OCI-LY7 (cell line): ENCODE measurements at places on chromosomes 7 and 10.

GRCh38 chr7:114885836-114886235 is 36.1 kb upstream of the MDFIC start:
- no peak for DNase-seq

DNA sequence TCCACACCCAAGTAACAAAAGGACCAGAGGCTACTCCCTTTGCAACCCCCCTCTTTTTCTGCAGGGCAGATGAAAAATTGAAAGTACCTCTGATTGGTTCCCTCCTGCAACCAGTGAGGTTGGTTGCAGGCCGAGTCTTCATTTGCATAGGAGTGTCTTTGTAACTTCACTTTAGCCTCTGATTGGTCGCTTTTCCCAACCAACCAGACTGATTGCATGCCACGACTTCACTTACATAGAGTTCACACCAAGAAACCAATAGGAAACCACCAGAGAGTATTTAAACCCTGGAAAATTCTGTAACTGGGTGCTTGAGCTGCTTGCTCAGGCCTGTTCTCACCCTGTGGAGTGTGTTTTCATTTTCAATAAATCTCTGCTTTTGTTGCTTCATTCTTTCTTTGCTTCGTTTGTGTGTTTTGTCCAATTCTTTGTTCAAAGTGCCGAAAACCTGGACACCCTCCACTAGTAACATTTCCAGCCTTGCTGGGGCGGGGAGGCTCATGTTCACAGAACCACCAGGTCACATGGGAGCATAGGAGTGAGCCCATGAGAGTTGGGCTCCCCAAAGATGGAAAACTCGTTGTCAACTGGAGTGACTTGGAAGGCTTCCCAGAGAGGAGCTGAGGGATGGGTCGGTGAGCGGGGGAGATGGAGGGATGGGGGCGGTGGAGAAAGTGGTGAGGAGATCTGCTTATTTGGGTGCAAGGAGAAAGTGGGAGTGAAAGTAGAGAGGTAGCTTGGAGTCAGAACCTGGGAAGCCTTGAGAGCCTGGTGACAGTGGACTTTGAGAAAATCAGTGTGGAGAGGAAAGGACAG is 223.6 kb downstream of the GFRA1 start:
- no peak for DNase-seq

DNA sequence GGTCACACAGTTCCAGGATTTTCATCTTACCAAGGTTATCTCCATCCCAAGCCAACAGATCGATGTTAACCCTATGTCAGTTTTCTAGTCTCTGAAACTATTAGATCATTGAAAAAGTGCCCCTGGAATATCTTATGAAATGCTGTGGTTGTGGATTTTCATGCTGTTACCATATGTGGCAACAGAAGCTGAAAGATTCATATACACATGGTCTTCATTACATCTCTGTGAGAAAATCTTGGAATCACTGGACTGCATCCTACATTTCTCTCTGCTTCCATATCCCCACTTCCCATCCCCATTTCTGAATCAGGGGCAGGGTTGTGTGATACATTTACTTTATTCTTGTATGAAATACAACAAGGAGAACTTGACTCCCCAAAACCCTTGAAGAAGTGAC is 146.1 kb downstream of the SLC16A9 start:
- no peak for DNase-seq

- DNase-seq = no peak
These were observed 239.9 kb downstream of the CAMK1D start for GRCh38 chr10:12589291-12589690.

DNA sequence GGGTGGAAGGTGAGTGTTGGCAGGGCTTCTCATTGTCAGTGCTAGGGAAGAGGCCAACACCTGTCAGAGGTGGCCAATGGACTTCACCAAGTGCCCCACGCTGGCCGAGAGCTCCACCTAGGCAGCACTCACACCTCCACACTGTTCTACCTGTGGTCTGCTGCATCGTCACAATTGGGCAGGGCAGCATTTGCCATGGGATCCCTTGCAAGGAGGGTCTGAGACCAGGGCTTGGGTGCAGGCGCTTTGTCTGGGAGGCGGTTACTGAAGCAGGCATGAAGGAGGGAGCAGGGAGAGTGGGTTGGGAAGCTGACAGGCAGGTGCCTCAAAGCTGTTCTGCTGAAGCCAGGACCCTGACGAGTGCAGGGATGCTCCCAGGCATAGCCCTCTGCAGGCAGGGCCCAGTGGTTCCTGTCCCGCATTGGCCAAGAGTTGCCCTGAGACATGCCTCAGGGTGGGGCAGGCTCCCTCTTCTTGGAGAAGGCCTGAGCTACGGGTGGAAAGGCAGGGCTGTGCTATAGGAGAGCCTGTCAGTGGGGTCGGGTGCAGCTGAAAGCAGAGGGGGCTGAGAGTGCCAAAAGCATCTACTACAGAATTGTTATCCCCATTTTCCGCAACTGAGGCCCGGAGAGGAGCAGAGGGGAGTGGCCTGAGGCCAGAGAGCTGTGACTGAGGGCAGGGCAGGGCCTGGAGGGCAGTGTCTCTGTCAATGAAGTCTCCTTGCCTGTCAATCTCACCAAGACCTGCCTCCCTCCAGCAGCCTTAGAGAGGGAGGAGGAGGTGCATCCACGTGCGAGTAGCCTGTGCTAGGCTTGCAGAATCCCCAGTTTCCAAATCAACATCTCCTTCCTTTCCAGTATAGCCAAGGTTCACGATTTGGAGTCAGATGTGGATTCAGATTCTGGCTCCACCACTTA is 4.0 kb downstream of the RBP3 start:
- DNase-seq = no peak

- no peak for DNase-seq
These were observed 67.9 kb downstream of the CDK1 start for GRCh38 chr10:60846173-60846572.

- DNase-seq = no peak
These were observed 89.6 kb upstream of the IFRD1 start for GRCh38 chr7:112360681-112361080.

DNA sequence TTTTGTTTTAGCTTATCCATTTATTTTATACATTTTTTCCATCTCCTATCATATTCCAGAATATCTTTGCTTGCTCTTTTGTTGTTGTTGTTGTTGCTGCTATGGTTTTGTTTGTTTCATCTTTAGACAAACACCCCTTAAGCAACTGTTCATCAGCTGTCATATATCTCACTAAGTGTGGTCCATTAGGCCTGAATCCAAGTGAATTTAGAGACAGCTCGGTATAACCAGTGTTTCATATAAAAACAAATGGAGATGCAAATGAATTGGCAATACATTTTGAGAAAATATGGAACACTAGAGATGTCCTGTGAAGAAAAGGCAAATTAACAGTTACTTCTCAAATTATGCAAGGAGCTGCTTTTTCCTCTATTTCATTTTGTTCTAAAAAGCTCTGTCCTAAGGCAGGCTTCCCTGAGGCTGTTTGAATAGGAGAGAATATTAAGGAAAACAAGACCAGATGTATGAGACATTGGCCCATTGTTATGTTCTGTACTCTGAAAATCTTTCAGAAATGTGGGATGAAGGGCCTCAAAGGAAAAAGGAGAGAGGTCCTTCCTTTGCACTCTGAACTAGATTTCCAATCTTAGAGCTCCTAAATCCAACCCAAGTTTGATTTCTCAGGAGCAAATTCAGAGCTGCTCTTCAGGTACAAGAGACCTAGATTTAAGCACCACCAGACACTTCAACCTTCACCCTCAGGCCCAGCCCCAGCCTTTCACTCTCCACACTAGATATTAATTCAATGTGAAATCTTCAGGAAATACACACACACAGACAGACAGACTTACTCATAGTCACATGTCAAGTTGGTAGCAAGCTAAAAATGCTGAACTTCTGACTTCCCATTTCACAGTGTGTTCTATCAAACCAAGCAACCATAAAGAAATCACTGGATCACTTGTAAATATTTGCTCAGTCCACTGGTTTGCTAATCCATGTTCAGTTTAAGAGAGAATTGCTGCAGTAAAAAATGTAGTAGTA is 5.4 kb downstream of the TFEC start:
- DNase-seq = no peak

GRCh38 chr10:69837261-69837660 is 35.6 kb downstream of the COL13A1 start:
- DNase-seq = no peak

DNA sequence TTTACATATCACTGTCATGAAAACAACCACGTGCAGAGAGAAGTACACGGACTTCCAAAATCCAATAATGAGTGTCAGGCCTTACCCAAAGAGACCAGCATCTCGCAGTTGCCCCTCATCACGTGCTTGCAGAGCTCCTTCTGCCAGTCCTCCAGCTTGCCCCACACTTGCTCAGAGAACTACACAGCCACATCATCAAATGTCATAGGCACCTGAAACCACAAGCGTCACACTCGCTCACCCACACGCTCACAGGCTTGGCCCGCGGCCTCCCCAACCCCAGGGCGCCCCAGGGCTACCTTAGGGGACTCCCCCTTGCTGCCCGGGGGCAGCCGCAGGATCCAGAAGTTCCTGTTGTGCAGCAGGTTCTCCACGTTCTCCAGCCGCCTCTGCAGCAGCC is 123.4 kb upstream of the ZNF746 start:
- DNase-seq = no peak

GRCh38 chr7:2971914-2972834 is 71.5 kb downstream of the CARD11 start:
- peak; percentile 52 for DNase-seq

GRCh38 chr7:81623251-81623855 is 146.5 kb downstream of the HGF start:
- no peak for DNase-seq

DNA sequence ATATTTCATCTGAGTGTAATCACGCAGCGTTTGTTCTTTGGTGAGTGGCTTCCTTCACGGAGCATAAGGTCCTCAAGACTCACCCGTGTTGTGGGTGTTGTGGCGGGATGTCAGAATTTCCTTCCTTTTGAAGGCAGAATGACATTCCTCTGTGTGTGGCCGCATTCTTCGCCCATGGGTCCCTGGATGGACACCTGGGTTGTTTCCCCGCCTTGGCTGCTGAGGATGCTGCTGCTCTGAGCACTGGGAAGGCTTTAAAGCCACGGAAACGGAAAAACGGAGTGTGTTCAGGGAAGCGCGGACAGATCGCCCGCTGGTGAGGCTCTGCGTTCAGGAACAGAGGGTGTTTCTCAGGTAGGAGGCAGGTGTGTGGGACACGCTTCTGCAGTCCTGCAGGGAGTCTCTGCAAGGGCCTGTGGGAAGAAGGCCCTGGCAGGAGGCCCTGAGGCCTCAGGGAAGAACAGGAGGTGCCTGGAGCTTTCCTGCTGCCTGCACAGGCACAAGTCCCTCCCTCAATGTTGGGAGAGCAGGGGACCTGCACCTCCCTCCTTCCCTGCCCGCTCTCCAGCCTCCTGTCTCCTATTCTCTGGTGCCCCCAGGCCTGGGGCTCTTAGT is 35.7 kb upstream of the SHH start:
- no peak for DNase-seq

GRCh38 chr10:72821606-72822005 is 71.9 kb upstream of the OIT3 start:
- DNase-seq = no peak

DNA sequence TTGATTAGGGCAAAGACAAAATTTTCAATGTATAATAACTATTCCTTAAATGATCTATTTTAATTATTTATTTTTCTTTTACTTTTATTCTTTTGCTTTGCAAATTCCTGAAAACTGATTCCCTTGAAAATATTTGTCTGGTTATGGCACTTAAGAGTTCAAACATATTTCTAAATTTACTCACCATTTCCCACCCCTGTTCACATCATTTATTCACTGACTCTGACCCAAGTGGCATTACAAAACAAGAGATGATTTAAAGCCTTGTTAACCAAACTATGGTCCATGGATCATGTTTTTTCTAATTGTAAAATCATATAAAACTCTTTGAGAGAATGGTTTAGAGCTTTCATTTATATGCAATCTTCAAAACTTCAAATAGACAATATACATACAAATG is 1256.1 kb upstream of the LRRN3 start:
- DNase-seq = no peak

GRCh38 chr7:45955286-45955685 is 34.2 kb upstream of the IGFBP3 start:
- DNase-seq = no peak

DNA sequence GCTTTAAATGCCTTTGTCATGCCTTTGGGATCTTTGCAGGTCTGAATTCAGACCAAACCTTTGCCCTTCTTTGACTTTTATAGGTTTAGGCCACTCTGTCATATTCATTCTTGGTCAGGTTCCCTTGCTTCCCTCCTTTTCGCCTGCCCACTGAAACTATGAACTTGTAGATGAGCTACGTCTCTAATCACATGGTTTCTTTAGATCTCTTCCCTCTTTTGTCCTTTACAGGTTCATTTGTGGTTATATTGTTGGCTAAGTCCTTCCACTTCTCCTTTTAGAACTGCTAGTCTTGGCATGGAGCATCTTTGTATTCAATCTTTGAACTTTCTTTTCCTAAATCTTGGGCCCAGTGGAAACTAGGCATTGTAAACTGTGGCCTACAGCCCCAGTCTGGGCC is 104.0 kb upstream of the ZEB1 start:
- no peak for DNase-seq
